ENCODE measurements at places on chromosomes 6 and 20. TPM values are rescaled to one million over a fixed set of nuclear protein-coding genes. Genes with fewer than 3 reads are reported as not detected.

The OOEP gene
- total RNA-seq, result not detected

The KATNA1 gene
- 11.6 TPM for total RNA-seq

The LIME1 gene
- 7.4 TPM for total RNA-seq

The GGTLC1 gene
- total RNA-seq, result not detected

Measured in A549 treated with Mapracorat at 1 μM for 4 hours (cell line).